Fibroblast of skin of right biceps (primary cell): ENCODE measurements at places on chromosomes 3 and 15.

- DNase-seq, result no peak
These were observed 102.0 kb downstream of the SNRPN start for GRCh38 chr15:25056484-25057425.

DNA sequence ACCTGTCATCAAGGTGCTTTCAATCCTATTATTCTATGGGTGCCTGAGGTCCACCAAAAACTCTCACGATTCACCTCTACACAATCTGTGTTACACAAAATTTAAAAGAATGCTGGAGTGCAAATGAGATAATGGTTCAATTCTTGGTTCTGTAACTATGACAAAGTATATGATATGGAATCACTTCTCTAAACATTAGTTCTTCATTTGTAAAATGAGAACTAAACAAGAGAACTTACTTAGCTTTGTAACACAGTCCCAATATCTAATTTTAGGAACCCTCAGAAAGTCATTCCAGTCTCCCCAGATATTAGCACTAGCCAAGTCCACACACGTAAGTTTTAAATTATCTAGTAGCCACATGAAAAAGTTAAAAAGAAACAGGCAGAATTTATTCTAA lies 111.5 kb downstream of the TBL1XR1 start:
- DNase-seq, result no peak

GRCh38 chr3:31695280-31696008 lies 162.7 kb downstream of the STT3B start:
- peak; percentile 3 for DNase-seq

DNA sequence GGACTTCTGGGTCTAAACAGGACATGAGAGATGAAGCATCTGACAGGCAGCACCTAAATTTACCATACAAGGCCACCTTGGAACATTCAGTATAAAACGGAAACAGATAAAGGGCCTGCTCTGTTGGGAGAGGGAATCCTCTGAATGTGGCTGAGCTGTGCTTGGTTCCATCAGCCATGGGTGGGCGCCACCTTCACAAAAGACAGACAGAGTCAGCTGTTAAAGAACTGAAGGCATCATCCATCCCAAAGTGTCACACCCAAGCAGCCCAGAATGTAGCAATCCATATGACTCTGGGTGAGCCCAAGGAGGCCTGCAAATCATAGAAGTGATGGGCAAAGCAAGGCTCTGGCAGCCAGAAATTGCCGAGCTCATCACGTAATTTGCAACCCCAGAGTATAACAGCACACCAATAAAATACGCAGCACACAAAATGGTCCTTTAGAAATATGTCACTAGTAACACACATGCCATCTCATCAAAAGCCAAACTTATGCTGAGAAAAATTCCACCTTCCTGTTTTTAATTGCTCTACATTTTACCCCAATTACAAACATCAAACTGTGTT lies 24.8 kb upstream of the RBP1 start:
- DNase-seq, result no peak

- DNase-seq, result peak; percentile 63
These were observed 13.0 kb upstream of the MANF start for GRCh38 chr3:51371943-51372557.

DNA sequence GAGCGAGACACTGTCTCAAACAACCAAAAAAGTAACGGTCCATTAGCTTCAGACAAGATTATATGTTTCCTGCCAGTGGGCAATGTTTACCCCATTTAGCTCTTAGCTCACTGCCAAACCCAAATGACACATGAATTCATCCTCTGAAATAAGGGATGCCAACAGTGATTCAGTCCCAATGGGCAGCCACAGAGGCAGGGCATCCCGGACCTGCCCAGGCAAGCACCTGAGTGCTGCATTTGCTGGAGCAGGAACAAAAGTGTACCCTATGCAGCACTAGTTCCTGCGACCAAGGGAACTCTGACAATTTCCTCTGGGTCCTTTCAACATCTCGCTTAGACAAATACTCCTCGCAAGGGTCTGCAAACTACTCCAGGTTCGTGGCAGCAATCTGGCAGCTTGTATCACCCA lies 8.0 kb downstream of the IP6K2 start:
- DNase-seq, result no peak

DNA sequence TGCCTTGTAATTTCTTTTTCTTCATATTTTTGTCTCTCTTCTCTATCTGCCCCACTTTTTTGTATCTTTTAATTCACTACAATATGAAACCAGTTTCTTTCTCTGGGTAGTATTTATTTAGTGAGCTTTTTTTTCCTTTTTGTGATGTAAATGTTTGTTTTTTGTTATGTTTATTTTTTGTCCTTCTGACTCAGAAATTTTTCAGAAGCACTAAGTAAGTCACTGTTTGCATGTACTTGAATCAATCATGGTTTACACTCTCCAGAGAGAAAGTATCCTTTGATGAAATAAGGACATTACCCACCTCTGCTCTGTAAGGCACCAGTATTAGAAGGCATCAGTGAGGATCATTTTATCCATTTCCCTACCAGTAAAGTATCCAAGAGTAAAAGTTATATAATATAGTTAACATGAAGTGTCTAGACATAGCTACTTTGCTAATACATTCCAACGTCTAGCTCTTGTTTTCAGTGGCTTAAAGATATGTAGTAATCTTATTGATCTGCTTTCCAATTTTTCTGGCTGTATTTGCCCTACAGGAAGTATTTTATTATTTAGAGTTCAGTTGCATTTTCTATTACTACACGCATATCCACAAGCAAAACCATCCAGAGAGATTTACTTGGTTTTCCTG lies 25.4 kb downstream of the FILIP1L start:
- no peak for DNase-seq

GRCh38 chr15:74193299-74193718 lies 9.3 kb downstream of the STRA6 start:
- DNase-seq, result peak; percentile 97

- DNase-seq, result peak; percentile 79
These were observed 83.0 kb downstream of the CRYGS start for GRCh38 chr3:186461141-186461540.

DNA sequence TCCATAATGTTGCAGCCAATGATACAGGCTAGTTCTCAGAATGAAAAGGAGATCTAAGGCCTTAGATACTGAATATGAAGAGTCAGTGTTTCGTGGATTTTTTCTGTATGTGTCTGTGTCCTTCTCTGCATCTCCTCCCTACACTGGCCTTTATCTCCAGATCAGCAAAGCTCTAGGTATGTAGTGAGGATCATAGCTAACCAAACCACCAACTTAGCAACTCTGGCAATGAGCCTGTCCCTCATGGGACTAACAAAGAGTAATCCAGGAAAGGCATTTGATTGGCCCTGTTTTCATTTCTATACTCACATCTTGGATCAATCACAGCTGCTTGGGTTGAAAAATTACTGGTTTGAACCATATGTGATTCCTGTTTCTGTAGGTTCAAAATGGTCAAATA lies 18.6 kb upstream of the CNTN3 start:
- DNase-seq, result peak; percentile 93

- DNase-seq, result peak; percentile 91
These were observed at the start of gene HSPBAP1 for GRCh38 chr3:122793568-122794416. TSS of gene HSPBAP1 (minus strand) at chr3:122793831. CDS start at chr3:122793680, 151 bp downstream.

DNA sequence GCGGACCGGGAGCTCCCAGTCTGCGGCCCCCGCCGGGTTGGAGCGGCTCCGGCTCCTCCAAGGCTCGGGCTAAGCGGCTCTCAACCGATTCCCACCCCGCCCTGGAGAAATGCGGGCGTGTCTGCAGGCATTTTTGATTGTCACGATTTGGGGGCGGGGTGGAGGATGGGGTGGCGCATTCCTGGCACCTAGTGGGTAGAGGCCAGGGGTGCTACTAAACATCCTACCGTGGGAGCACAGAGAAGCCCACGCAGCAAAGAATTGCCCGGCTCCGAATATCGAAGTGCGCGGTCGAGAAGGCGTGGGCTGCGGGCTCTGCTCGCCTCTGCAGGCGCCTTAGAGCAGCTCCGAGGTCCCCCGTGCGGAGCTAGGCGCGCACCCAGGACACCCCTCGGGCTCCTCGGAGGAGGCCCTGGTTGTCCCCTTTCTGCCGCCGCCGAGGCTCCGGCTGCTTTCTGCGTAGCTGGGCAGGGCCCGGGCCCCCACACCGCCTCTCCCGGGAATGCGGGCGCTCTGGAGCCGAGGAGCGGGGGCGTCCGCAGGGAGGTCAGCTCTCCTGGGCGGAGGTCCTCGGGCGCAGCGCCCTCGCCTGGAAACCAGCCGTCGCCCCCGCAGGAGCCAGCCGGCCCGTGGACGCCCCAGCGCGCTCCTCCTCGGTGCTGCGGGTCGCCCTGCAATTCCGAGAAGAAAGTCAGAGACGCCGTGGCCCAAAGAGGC lies 16.5 kb upstream of the LAMP3 start:
- peak; percentile 26 for DNase-seq

- peak; percentile 15 for DNase-seq
These were observed 196.0 kb upstream of the TOPAZ1 start for GRCh38 chr3:44045476-44046275.

- DNase-seq, result no peak
These were observed 616.9 kb downstream of the ZIC1 start for GRCh38 chr3:148026009-148026588.

DNA sequence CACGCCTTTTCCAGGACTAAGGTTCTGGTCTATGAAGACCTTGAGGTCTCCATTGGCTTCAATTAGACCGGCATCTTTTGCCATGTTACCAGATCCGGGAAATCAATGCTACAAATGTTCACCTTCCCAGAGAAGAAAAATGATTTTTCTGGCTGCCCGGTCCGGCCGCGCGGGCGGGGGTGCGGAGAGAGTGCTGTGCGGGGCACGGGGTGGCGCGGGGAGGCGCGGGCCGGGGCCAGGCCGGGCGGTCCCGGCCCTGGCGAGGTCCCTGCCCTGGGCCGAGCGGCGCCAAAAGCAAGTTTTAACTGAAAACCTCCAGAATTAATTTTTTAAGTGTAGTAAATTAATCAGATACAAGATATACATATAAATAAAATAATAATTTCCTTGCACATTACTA lies 128.2 kb downstream of the MINAR1 start:
- DNase-seq, result no peak

DNA sequence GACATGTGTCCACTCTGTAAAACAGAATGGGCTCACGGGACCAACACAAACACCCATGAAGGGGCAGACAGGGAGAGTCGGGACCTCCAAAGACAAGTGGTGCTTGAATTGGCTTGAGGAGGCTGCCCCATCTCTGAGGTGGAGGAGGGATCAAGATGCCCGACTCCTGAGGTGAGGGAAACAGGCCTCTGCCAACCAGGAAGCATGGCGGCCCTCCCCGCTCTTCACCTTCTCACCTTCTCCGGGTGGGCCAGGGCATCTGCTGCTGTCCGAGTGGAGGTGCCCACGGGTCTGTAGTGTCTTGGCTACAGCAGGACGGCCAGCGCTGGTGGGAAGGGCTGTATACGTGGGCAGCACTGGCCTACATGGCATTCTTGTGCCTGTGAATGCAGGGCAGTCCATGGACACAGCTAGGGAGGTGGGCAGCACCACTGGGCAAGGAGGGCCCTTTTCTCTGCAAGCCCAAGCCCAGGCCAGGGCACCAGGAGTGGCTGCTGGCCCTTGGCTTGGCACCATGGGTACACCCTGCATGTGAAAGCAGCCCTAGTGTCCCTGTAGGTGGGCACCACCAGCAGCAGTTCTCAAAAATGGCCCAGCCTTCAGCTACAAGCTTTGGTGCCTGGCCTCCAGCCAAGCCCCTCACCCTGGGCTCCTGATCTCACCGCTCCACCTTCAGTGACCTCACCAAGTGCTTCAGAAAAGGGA lies 79.4 kb downstream of the SNRK start:
- no peak for DNase-seq

GRCh38 chr3:179977356-179977755 lies 59.4 kb downstream of the PEX5L start:
- no peak for DNase-seq

DNA sequence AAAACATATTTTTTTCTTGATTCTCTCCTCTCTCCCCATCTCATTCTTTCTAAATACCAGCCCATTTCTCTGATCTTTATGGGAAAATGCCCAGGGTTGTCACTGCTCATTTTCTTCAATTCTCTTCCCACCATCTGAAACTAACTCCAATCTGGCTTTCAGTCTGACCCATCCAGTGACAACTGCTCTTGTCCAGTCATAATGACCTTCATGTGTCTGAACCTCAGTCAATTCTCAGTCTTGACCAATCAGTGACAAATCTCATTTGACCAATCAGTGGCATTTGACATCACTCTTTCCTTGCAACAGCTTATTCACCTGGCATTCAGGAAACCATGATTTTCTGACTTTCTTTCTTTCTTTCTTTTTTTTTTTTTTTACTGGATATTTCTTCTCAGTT lies 15.1 kb downstream of the VEPH1 start:
- no peak for DNase-seq

DNA sequence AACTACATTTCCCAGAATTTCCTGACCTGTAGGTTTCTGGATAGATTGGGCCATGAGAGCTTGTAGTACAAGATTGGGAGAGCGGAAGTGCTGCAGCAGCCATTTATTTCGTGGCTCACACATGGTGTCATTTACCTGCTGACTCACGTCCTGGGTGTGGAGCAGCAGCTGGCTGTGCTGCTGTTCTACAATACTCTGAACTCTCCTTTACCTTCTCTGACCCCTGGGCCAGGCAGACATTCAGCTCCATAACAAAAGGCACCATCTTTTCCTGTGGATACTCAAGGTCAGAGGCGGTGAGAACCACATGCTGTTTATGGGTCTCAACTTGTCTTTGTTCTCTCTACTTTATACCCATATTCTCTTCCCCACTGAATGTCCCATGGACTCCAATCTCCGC lies 490.2 kb downstream of the IGSF11 start:
- no peak for DNase-seq

DNA sequence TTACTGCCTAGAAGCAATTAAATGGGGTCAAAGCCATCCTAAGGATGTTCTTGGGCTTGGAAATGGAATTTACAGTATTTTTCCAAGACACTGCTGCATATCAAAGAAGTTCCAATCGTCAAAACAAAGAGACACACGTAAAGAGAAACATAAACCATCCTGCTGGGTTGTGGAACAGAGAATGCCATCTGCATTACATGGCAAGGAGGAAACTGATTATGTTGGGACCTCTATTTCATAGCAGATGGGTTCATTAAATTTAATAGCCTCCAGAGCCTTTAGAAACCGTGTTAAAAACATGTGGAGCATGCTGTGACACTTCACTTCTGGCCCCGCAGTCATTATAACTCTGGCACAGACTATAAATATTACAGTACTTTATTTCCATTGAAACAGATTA lies 154.6 kb downstream of the LRTM1 start:
- no peak for DNase-seq

GRCh38 chr3:12405432-12406272 lies 78.6 kb upstream of the TSEN2 start:
- DNase-seq, result peak; percentile 71

GRCh38 chr15:73620078-73620477 lies 13.1 kb downstream of the NPTN start:
- no peak for DNase-seq

- DNase-seq, result no peak
These were observed 494.0 kb upstream of the TGFBR2 start for GRCh38 chr3:30112411-30112810.

GRCh38 chr3:126349611-126350501 lies 7.4 kb downstream of the KLF15 start:
- DNase-seq, result no peak

DNA sequence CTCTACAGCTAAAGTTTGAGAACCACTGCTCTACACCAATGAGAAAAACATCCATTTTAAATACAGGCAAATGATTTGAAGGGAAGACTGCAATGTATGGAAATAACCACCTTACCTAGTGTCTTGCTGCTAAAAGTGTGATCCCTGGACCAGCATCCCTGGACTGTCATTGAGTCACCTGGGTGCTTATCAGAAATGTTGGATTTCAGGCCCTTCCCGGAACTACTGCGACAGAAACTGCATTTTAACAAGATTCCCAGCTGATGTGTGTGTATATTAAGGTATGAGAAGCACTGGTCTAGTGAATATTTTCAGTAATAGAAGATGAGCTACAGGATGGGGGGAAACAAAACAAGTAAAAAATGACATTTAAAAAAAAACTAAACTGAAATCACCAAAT lies 324.1 kb downstream of the MECOM start:
- DNase-seq, result no peak

- DNase-seq, result no peak
These were observed 55.7 kb downstream of the SYNPR start for GRCh38 chr3:63333815-63334214.
